ENCODE measurements at places on chromosomes 7 and 10. TPM values are rescaled to one million over a fixed set of nuclear protein-coding genes. Genes with fewer than 3 reads are reported as not detected.

DNA sequence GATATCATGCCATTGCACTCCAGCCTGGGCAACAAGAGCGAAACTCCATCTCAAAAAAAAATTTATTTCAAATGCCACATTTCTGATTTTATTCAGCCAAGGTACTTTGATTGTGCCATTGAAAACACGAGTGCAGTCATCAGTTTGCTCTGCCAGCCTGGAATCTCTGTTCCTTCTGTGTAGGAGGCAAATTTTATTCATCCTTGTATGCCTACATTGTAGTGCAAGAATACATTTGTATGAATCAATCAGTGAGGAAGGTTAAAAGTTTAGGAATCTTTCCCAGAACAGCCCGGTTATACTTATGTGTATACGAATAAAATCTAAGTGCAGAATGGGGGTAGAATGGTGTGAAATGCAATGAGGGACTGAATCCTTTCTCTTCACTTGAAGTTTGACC lies 886 bp upstream of the TET1 start:
- DNase-seq, result no peak

- DNase-seq, result no peak
These were observed 6.3 kb downstream of the EN2 start for GRCh38 chr7:155464183-155464582.

The ERVW-1 gene
- total RNA-seq, result not detected

The AEBP1 gene
- total RNA-seq, result 209 TPM

DNA sequence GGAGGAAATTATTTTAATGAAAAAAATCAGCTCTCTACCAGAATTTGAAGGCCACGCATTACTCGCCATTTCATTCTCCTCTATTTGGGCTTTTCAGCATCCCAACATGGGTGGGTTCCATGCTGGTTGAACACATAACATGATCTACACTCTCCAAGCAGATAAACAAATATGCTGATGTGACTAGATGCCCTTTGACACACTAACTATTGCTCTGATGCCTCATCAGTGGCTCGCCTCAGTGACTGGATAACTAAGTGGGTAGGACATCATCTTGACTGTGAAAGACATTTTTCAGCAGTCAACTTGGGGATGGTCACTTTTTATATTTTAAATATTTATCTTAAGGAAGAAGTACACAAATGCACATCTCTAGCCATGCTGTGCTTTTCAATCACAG lies 113.9 kb upstream of the LAMB4 start:
- DNase-seq, result no peak

- no peak for DNase-seq
These were observed 47.0 kb downstream of the SRI start for GRCh38 chr7:88172842-88173241.

DNA sequence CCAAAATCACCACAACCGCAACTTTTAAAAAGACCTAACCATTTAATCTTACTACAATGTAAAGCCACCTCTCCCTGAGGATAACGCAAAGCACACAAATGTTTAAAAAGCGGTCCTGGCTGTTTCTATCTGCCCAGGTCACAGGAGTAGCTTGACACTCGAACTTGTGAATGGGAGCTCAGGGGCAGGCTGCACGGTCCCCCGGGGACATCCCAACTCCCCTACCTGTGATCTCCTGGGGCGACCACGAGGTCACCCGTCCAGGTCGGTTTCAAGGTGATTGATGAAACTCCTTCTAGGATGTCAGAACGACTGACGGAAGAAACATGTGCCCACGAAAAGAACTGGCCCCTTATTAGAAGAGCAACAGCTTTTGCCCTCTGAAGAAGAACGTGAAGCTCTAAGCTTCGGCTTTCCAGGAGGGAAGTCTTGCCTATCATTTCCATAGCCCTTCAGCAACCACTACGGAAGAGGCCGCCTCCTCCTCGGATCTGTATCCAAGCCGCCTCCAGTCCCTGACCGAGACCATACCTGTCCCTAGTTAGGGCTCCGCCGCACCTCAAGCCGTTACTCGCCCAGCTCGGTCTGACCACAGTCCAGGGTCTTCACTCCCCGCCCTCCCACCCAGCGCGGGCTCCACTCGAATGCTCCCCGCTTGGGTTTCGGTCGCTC lies 459 bp downstream of the CYCS start:
- DNase-seq, result no peak

- DNase-seq, result no peak
These were observed 116.1 kb downstream of the PKD1L1 start for GRCh38 chr7:47832105-47832715.

DNA sequence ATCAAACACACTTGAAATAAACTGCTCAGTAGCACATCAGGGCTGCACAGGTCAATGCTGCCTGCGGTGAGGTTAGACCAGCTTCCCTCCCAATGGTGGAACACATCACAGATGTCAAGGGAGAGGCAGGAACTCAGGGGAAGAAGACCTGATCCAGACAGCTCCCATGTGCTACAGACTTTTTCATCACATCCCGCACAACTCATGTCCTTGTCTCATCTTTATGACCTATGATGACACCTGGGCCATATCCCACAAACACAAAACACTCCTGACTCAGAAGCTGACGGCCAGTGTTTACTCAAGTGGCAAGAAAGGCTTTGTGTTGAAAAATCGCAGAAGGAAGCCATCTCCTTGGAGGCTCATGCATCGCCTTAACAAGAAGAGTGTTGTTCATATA lies 91.6 kb downstream of the HTR5A start:
- no peak for DNase-seq

DNA sequence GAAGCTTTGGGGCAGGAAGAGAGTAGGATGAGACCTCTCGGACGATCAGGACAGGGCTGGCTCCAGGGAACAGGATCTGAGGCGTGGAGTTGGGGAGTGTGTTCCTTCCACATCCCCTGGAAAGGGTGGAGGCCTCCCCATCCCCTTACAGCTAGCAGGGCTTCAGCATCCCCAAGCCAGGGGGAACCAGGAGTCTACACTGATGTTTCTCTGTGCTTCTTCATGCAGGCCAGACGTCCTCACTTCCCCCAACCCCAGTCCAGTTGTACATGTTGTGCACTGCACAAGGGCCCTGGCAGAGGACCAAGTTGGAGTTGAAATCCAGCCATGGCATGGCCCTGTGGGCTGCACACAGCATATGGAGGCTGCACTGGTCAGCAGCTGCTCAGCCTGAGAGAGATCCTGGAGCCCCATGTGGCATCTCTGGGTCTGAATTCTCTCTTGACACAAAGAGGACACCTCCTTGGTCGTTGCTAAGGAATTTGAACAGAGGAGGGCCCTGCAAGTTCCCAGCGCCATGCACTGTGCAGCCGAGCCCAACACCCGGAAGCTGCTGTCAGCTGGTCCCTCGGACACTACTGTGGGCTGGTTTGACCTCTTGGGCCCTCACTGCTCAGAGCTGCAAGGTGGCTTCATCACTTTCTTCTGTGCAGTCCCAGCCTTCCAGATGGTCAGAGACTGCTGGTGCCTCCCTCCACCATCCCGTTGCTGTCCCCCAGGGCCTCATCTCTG lies 181.1 kb downstream of the DNAJB6 start:
- DNase-seq, result no peak

DNA sequence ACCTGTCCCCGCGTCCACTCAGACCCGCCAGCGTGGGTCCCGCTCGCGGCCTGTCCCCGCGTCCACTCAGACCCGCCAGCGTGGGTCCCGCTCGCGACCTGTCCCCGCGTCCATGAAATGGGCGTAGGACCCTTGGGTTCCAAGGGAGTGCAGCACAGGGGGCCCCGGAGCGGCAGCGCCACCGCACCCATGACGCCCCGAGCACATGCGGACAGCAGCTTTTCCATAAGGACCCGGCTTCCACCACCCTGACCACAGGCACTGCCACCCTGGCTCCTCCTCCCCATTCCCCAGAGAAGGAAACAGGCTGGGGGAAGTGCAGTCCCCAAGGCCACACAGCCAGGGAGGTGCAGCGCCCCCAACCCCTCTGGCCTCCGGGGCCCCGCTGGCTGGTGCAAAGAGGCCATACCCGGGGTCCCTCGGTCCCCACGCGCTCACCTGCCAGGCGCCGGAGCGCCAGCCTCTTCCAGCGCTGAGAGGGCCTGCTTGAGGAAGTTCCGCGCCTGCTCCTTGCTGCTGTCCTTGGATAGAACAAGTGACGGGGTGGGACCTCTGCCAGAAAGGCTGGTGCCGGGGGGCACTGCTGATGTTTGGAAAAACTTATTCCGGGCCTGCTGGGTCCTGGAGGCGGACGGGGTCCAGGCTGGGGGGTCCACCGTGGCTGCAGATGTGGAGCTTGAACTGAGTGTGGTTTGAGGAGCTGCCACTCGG lies 14.9 kb downstream of the MICALL2 start:
- no peak for DNase-seq
